ENCODE measurements at places on chromosomes 3 and 15.

- DNase-seq = no peak
Measured at GRCh38 chr15:59289574-59289973, 82.9 kb downstream of the LDHAL6B start.

- DNase-seq = no peak
Measured at GRCh38 chr15:82062479-82063454, 16.9 kb upstream of the MEX3B start.

- no peak for DNase-seq
Measured at GRCh38 chr3:23760871-23761373, 44.8 kb upstream of the UBE2E1 start.

GRCh38 chr15:33243393-33243792 lies 48.9 kb upstream of the FMN1 start:
- no peak for DNase-seq

DNA sequence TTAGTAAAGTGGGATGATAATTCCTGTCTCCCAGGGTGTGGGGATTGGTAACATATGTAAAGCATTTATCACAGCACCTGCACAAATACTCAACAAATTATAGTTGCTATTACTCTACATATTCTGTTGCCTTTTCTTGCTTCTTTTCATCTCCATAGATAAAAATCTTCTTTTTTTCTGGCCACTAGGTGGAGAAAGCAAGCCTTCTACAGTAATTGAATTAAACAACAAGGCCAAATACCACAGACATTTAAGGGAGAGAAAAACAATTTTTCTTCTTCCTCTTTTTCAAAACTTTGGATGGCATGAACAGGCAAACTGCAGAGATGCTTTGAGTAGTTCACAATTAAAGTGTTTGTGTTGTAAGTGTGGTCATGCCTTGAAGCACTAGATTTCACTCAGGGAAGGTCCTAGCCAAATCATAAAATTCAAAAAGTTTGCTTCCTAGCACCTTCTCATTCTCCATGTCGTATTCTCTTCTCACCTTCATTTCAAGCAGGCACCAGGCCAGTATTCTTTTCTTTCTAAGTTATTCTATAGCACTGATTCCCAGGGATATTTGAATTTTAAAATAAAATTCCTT lies 493.4 kb upstream of the TGFBR2 start:
- no peak for DNase-seq
